Activated CD8-positive, alpha-beta memory T cell treated with anti-CD3 and anti-CD28 coated beads for 4 hours (primary cell): ENCODE measurements at places on chromosomes 5 and 9.

DNA sequence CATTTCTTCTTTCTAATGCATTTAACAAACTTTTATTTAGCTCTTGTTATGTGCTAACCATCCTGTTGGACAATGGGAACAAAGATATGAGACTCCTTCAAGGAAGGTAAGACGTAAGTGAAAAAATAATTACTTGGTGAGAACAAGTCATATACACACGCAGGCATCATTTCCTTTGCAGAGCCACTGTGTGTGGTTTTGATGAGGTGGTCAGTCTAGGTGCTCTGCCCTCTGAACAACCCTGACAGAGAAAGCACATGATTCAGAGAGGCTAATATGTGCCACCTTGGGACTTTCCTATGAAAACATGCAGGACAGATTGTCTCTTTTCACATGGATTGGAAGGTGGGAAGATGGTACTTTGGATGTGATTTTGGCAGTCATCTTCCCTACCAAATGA, 1162.5 kb upstream of the DMAC1 start:
- no peak for DNase-seq

DNA sequence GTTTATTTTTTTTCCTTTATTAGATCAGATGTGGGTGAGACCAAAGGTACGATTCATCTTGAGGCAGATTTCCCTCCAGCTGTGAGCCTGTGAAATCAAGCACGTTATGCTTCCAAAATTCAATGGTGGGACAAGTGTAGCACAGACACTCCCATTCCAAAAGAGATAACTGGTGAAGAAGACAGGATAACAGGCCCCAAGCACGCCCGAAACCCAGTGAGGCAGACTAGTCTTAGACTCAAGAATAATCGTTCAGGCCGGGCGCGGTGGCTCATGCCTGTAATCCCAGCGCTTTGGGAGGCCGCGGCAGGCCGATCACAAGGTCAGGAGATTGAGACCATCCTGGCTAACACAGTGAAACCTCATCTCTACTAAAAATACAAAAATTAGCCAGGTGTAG, 36.8 kb upstream of the COL5A1 start:
- no peak for DNase-seq

- no peak for DNase-seq
These were observed 17.5 kb downstream of the TLE1 start for GRCh38 chr9:81671880-81672280.

DNA sequence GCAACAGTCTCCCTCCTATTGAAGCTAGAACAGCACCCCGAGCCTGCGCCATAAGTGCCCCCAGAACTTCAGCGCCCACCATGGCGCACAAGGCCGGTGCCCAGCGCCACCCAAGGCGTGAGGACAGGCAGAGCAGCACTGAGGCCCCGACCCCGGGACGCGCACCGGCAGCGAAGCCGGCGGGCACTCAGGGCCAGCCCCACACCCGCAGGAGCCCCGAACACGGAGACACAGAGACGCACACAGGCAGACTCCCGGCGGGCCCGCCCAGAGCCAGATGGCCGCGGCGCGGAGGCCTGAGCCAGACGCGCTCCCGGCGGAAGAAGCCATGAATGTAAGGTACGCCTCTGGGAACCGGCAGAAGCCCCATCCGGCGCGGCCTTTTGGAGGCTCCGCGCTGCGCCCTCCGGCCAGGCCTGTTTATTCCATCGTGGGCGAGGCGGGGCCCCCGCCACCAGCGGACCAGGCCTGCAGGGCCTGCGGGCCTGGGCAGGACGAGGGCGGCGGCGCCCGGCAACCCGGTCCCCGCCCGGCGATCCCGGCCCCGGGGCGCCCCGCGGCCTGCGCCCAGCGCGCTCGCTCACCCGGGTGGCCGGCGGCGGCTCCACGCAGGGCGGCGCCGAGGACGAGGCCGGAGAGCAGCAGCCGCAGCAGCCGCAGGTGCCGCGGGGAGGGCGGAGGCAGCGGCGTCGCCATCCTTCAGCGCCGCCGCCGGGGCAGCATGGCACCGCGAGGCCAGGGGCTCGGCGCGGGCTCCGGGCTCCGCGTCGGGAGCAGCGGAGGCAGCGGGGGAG, 486 bp downstream of the NPDC1 start:
- no peak for DNase-seq

- DNase-seq, result no peak
These were observed 66.1 kb upstream of the EDIL3 start for GRCh38 chr5:84450617-84451414.

- DNase-seq, result no peak
These were observed 487.7 kb downstream of the MAT2B start for GRCh38 chr5:163993126-163993525.

- no peak for DNase-seq
These were observed 184.4 kb downstream of the CWC27 start for GRCh38 chr5:64952951-64953673.

DNA sequence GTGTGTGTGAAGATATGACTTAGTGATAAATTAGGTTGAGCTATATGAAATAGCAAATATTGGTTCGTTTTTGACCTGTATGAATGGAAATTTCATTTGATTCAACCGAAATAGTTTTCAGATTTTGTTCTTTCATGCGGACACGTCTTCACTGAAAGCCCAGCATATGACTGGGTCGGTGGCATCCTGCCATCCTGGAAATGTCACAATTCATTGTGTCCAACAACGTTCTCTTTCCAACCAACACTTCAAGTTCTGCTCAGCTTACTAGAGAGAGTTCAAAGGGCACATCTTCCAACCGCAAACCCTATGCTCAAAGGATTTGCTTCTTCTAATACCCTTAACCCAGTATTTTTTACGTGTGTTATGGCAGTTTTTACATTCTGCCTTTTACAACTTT, 252.5 kb downstream of the NTRK2 start:
- DNase-seq, result no peak

- DNase-seq, result no peak
These were observed 19.7 kb upstream of the ASTN2 start for GRCh38 chr9:117434566-117434965.

- no peak for DNase-seq
These were observed 4.6 kb upstream of the HNRNPA0 start for GRCh38 chr5:137758715-137759306.

DNA sequence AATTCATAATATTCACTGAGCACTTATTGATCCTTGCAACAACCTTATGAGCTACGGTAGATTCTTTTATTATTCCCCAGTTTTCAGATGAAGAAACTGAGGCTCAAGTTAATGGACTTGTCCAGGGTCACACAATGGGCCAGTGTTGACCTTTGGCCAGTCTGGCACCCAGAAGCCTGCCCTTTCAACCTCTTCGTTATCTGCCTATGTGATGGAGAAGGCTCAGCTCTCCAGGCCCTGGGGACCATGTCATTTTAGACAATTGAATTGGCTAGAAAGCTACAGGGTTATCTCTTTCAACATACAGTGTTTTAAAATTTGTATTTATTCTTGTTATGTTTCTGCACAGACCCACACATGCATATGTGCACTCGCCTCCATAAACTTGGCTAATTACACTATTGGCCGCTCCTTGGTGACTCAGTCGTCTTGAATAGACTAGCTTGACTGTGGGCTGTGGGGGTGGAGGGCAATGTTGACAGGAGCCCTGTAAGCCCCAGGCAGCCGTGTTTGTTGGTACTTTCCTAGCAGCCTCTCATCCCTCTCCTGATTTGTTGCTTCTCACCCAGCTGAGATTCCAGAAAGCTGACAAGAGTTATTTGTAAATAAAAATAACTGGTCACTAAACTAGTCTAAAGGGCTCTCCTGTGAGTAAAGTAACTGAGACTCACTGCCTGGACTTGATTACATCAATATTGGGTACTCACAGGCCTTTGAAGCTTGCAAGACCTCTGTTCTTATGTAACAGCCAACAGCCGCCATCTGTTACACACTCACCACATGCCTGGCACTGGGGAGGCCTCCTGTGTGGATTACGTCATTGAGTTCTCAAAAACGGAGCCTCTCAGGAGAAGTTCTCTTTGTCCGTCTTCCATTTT, 8.5 kb upstream of the ANGPTL2 start:
- no peak for DNase-seq

- no peak for DNase-seq
These were observed 154.4 kb downstream of the NPR3 start for GRCh38 chr5:32865475-32865874.

GRCh38 chr5:136014049-136015002, 14.5 kb upstream of the TGFBI start:
- no peak for DNase-seq

DNA sequence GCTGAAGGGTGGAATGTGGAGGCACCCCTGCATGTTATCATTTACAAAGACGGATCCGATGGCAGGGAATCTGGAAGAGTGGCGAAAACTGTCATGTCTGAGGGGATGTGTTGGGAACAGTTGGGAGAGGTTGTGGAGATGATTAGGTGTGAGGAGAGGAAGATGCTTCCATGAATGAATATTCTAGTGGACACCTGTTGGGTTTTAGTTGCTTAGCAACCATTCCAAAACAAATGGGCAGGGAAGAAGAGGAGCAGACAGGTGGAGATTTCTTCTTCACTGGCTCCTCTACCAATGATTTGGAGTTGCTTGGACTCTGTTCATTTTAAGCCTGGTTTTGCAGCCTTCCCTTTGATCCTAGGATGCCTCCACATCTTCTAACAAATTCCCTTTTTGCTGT, 465.3 kb upstream of the CLINT1 start:
- no peak for DNase-seq

GRCh38 chr5:138438724-138439476, at the start of gene REEP2:
REEP2 (plus strand) TSS chr5:138439057; CDS start chr5:138439209, 152 bp downstream.
- peak; percentile 25 for DNase-seq

DNA sequence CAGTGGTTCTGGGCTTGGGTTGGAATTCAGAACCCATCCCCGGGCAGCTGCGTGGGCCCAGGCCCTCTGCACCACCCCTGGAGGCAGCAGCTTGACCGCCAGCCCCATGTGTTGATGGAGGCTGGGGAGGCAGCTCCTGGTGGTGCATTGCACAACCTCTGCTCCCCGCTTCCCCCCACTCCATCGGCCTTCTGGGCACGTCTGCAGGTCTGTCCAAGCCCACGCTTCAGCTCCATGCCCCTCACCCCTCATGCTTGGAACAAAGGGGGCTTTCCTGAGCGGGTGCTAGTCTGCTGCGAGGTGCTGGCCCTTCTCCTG, 1.4 kb downstream of the NCS1 start:
- no peak for DNase-seq

DNA sequence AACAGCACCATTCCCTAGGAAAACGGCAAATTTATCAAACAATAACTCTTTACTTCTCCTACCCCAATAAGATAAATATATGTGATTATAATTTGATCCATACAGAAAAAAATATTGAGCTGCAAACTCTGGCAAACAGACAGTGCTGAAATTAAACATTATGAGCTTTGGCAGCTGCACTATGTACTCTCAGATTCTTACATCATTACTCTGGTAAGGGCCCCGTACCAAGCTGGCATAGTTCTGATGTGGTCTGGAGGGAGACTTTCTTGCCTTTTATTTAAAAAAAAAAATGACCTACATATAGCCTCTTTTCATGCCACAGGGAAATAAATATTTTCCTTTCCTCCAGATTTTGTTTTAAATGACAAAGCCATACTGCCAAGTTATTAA, 95.0 kb downstream of the NR6A1 start:
- DNase-seq, result no peak

DNA sequence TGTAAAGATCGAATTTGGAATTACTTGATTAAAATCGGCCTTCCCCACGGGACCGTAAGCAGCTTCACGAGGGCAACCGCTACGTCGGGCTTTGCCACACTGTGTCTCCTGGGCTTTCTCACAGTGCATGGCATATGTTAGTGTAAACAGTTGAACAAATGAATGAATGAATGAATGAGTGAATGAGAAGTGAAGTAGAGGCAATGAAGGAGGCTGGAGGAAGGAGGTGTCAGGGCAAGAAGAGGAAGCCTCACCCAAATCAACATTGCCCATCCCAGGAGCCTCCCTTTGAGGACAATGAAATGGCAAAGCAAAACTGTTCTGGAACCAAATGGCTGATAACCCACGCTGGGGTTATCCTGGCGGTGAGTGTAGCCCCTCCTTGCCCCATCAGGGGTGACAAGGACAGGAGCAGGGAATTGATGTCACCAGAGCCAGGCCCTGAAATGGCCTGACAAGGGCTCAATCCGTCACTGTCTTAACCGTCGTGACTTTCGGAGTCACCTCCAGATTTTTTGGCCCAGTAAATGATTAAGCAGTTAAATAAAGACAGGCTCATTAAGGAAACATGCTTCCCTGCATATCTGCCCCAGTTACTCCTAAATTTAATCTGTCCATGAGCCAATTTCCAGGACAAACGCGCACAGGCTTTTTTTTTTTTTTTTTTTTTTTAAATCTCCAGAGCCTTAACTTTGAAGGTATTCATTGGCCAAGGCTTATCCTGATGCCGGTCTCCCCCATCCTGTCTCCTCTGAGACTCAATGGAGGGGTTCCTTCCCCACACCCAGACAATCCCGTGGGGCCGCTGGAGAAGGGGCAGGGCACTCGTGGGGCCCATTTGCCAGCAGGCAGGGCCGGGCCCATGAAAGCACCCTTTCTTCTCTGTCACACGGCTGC, 88.4 kb upstream of the BOD1 start:
- no peak for DNase-seq

- no peak for DNase-seq
These were observed 1054.9 kb downstream of the PTPRD start for GRCh38 chr9:9557804-9558334.

DNA sequence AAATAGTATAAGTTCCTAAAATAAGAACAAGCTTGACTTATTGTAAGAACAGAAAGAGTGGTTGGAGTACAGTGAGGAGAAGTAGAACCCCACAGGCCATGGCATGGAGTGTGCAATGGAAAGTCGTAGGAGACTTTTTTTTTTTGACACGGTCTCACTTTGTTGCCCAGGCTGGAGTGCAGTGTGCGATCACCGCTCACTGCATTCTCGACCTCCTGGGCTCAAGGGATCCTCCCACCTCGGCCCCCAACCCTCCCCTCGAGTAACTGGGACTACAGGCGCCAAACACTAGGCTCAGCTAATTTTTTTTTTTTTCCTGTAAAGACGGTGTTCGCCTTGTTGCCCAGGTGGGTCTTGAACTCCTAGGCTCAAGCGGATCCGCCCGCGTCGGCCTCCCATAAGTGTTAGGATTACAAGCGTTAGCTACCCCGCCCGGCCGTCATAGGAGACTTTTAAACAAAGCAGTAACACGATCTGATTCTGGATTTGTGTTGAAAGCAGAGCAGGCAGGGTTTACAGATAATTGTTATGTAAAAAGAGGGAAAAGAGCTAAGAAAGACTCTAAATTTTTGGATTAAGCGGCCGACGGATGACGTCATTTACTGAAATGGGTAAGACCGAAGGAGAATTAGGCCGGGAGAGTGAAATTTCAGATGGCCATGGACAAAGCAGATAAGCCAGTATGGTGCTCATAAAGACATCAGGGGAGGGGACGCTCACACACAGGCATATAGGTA, 752 bp downstream of the TSTD2 start:
- no peak for DNase-seq
